ENCODE measurements at places on chromosomes 12 and 14.
A peak's percentile ranks its signal among the peaks of the same experiment; 100 is the strongest.

GRCh38 chr12:132343294-132344004 is 14.1 kb upstream of the GALNT9 start:
- no peak for DNase-seq

DNA sequence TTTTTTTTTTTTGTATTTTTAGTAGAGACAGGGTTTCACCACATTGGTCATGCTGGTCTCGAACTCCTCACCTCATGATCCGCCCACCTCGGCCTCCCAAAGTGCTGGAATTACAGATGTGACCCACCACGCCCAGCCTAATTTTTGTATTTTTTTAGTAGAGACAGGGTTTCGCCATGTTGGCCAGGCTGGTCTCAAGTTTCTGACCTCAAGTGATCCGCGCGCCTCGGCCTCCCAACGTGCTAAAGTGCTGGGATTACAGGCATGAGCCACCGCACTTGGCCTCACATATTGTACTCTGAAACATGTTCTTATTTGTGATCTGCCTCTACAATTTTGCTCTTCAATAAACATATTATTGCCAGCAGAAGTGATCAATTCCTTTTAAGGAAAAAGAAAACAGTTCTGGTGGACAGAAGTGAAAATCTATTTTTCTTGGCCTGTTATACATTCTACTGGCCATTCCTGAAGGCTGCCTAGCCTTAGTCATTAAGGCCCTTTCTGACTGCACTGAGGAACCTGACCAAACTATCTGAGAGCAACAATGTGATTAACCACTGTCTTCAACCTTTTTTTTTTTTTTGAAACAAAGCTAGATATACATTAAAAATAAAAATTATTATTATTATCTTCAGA is 36.1 kb downstream of the SNX6 start:
- DNase-seq: no peak

GRCh38 chr14:78316786-78317185 is 146.6 kb downstream of the NRXN3 start:
- DNase-seq: no peak

DNA sequence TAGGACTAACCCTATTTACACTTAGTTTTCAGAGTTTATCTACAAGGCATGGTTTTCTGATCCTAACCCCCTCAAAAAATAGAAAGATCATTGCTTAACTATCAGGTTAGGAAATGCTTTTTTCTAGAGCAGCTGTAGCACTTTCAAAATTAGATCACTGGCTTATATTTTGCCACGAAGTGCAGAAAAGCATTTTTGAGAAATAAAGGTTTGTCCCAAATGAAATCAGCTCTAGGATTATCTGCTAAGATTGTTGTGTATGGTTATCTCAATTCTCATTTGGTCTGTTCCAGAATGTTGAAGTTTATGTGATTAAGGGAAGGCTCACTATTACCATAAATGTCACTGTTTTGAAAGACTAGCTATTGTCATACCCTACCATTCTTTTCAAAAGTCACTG is 9.8 kb upstream of the DYRK4 start:
- DNase-seq: no peak

DNA sequence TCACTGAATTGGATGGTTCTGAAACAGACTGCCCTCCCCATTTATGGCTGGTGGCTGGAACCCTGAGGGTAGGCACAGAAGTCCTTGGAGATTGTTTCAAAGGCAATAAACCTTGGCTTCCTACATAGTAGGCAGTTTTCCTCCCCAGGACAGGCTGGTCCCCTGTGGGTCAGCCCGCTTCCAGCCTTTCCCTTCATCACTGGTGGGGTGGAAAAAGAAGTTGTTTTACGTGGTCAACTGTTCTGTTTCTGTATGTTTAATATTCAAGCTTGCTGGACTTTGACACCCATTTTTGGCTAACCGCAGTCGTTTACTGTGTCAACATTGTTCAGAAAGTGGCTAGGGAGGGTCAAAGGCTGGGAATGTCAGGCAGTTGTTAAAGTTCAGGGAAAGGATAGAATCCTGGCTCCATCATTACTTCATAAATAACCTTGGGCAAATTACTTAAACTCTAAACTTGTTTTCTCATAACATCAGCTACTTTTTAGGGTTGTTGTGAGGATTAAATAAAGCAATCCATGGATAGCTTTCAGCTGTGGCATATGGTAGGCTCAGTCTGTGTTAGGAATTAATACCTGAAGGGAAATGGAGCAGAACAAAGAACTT is 2.4 kb downstream of the KLHDC2 start:
- DNase-seq: no peak

- no peak for DNase-seq
These were observed 79.4 kb upstream of the GZMB start for GRCh38 chr14:24713404-24713803.

DNA sequence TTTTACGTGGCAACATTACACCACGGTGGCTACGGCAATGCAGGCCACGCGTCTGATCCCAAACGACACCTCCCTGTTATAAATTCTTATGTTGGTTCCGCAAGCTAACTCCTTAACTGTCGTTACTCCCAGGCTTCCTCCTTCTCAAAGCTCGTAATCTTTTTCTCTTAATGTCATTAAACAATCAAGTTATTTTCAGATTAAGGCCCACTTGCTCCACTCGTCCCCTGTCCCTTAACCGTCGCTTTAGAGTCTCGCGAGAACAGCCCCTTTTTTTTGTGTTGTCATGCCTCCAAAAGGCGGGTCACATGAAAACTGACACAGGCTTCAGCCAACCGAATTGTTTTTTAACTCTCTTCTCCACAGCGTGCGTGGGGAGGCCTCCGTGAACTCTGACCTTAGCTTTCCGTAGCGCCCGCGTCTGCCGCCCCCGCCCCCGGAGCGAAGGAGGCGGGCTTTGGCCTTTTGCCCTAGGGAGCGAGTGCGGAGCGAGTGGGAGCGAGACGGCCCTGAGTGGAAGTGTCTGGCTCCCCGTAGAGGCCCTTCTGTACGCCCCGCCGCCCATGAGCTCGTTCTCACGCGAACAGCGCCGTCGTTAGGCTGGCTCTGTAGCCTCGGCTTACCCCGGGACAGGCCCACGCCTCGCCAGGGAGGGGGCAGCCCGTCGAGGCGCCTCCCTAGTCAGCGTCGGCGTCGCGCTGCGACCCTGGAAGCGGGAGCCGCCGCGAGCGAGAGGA is at the start of gene CAND1:
CAND1 (plus strand) TSS at position 463 of the 737 bp plus-strand sequence. CDS start 360 bp downstream, outside the sequence.
- peak; percentile 94 for DNase-seq

DNA sequence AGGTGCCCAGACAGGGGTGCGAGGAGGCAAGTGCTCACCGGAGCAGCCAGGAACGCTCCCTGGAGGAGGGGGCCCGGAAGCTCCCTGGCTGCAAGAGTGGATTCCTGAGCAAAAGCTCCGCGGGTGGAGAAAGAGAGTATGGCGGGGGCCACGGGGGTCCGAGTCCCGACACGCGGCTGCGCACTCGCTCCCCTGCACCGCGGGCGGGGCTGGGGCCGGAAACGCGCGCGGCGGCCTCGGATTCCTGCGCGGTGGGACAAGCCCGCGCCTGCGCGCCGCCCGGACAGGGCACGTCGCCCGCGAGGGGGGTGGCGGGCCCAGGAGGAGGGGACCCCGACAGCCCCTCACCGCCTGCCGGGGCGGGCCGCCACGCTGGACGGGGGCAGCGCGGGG is 27.8 kb upstream of the GPR132 start:
- no peak for DNase-seq

GRCh38 chr14:101579372-101580080 is 18.2 kb downstream of the DIO3 start:
- no peak for DNase-seq

- no peak for DNase-seq
These were observed 52.8 kb downstream of the PTHLH start for GRCh38 chr12:27919671-27920235.

DNA sequence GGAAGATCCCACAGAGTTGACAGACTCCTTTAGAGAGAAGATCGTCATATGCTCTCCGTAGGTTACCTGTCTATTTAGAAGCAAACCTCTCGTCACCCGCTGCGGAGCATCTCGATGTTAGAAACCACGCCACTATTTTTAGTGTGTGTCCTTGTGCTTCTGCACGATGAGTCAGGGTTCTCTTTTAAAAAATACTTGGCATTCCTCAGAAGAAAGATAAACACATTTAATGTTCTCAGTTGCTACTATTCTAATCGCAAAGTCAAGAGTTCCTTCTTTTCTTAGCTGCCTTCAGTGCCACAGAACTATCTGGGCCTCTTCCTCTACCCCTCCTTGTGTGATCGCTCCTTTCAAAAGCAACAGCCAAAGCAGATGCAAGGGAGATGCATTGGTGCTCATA is 192.4 kb downstream of the PELI2 start:
- DNase-seq: no peak

GRCh38 chr12:52615208-52615868 is 3.0 kb downstream of the KRT73 start:
- peak; percentile 17 for DNase-seq

DNA sequence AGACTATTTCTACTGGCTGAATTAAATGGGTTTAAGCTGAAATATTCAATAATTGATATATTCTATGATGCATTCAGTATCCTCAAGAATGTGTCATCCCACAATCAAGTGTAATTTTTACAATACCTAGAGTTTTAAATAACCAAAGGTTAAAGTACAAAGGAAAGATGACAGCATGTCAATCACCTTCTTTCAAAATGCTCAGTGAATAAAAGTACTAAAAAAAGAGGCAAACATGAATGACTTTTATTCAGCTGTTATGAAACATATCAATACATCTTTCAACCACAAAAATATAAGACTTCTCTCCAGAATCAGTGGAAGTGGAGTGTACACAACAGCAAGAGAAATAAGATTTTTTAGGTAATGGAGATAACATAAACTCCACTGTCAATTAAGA is 72.0 kb downstream of the NELL2 start:
- no peak for DNase-seq

DNA sequence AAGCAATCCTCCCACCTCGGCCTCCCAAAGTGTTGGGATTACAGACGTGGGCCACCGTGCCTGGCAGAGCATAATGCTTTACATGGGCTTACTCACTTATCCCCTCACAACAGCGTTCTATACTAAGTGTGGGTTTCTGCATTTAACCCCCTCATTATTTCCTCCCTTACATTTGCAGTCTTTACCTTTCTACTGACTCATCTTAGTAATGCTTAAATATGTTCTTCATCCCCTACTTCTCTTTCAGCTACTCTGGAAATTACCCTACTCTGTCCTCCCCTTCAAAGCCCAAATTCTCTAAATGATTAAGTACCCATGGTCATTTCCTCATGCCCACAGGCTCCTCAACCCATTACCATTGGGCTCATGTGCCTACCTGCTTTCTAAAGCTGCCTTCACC is 40.7 kb downstream of the NKX2-1 start:
- DNase-seq: no peak

GRCh38 chr14:53872681-53873089 is 83.9 kb downstream of the BMP4 start:
- no peak for DNase-seq

GRCh38 chr12:254912-255311 is 7.7 kb downstream of the SLC6A13 start:
- no peak for DNase-seq

GRCh38 chr12:91577586-91578539 is 395.2 kb upstream of the DCN start:
- DNase-seq: no peak

DNA sequence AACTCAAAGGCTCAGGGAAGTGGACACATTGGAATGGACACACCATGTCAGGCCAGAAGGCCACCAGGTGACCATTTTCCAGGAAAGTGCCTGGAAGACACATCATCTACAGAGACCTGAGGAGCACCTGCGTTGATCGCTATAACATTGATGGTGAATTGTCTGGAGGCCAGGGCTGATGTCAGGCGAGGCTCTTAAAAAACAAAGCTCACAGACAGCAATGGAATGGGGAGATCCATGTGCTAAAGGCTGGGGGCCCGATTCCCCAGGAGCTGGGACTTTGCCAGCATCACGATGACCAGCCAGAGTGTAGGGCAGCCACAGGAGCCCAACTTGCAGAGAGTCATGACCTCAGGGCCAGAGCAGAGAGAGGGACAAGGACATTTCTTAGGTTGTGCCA is 30.3 kb downstream of the DIO3 start:
- no peak for DNase-seq

DNA sequence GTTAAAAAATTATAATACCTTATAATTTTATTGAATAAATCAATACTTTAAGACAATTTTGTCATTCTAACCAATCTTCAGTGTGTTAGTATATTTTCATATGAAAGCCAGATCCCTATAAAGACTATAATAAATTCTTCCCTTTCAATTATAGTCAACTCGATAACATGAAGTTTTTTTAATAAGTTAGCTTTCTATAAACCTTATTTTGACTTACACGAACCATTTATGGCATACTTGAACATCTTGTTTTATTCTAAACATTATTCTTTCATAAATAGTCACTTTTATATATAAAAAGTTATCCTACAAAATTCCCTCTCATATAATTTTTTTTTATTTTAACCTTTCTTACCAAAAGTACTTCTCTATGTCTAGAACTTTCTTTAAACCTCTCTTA is 1002.3 kb downstream of the TMEM121 start:
- DNase-seq: no peak

GRCh38 chr12:9132008-9132535 is 16.4 kb upstream of the A2M start:
- DNase-seq: no peak

DNA sequence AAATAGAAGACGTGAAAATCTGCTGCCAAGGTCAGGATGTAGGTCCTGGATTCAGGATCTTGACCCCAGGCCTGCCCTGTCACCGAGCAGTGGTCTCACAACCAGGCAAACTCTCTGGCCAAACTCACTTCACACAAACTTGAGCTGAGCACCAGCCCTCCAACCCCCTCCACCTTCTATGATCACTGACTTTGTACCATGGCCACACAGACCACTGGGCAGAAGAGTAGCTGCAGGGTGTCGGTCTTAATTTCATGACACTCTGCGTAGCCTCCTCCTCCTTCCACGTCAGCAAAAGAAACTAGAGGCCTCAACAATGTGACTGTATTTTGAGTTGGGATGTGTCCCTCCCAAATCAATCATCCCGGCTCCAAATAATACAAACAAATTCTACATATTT is 7.2 kb upstream of the TBX3 start:
- DNase-seq: no peak

GRCh38 chr12:5623411-5623810 is 191.5 kb downstream of the NTF3 start:
- DNase-seq: no peak

GRCh38 chr12:66365718-66366490 is 63.6 kb downstream of the HELB start:
- no peak for DNase-seq

DNA sequence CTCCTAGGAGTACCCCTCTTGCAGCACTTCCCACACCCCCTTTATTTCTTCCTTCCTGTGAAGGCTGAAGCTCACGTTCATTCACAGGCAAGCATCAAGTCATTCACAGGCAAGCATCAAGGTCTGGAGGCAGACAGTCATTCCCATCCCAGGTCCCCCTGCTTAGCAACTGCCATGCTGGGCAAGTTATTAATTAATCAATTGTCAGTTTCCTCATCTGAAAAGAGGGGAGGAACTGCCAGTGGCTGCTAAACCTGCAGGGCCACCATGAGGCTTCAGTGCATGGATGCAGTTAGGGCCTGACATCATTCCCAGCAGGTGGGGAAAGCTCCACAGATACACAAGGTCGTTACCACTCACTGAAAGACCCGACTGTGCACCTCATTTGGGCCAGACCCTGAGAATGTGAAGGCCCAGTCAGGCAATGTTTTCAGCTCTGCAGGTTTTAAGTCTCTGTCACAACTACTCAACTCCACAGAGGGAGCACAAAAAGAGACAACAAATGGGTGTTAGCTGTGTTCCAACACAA is 85.0 kb upstream of the GPR68 start:
- no peak for DNase-seq
